AG20443 (cell line): ENCODE measurements at places on chromosomes 6 and 20.
A peak's percentile ranks its signal among the peaks of the same experiment; 100 is the strongest.

GRCh38 chr6:105459049-105459448 lies 56.2 kb upstream of the PREP start:
- no peak for DNase-seq

- DNase-seq = peak; percentile 27
These were observed 311.8 kb upstream of the MMS22L start for GRCh38 chr6:97594844-97595243.

DNA sequence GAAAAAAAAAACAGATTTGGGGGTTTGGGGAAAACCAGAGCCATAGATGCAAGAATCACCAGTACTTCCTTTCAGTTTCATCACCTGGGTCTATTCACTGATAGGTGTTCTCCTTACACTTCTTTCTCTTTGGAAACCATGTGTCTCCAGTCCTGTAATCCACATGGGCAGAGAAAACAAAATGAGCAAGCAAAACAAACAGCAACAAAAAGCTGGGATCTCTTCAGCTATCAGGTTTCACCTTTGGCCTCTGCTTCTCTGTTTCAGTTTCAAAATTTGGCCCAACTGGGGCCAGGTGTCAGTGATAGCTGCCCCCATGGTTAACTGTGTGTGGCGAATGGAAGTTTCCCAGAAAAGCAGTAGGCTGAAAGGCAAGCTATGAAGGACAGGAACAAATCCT lies 220.0 kb upstream of the THBS2 start:
- no peak for DNase-seq

GRCh38 chr6:137282254-137282653 lies 63.1 kb upstream of the IFNGR1 start:
- no peak for DNase-seq

DNA sequence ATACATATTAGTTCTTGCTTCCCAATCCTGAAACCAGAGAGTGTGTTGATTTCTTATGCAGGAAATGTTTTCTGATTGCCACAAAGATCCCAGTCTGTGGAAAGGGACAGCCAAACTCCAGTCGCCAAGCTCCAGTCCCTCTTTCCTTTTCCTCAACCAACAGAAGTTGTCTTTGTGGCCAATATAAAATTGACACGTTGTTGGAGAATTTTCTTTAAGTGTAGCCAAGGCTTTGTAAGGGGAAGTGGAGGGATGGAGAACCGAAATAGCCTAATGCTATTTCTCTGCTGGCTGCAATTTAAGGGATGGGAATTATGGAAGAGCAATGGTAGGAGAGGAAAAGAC lies 5.4 kb downstream of the ADGRB3 start:
- DNase-seq = no peak

- no peak for DNase-seq
These were observed 700 bp downstream of the DTD1 start for GRCh38 chr20:18588574-18588933.

DNA sequence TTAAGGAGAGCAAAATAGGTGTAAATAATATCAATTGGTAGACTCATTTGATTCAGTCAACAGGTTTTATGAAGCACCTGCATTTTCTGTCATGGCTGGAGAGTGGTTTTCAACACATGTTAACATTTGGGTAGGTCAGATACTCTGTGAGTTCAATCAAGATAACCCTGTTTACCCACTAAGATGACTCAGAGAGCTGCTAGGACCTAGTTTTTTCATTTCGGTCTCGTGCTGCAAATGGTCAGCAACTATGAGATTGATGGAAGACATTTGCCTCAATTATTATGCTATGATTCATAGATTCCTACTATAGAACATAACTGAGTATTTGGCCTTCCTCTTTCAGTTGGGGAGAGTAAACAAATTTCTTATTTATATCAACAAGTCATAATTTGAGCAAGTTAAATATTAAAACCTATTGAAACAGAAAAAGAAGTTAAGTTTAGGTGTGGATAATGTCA lies 391.4 kb upstream of the CITED2 start:
- no peak for DNase-seq

- peak; percentile 70 for DNase-seq
These were observed 185.8 kb upstream of the PRDM1 start for GRCh38 chr6:105900125-105900937.

- no peak for DNase-seq
These were observed 138.0 kb downstream of the NFATC2 start for GRCh38 chr20:51404297-51405060.

DNA sequence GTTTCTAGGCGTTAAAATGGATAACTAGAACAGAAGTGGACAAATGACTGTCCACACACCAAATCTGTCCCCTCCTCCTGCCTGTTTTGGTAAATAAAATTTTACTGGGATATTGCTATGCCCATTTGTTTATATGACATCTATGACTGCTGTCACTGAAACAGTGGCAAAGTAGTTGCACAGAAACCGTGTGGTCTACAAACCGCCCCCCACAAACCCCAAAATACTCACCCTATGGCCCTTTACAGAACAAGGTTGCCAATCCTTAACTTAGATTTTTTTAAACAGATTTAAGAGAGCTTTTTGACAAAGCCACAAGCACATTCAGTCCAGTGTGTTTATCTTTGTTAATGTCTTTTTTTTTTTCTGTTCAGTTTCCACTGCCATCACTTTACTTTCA lies 137.8 kb downstream of the MTFR2 start:
- DNase-seq = no peak

GRCh38 chr6:137734875-137735182 lies 132.2 kb upstream of the TNFAIP3 start:
- DNase-seq = no peak

GRCh38 chr6:46509981-46510510 lies 18.8 kb upstream of the RCAN2 start:
- DNase-seq = no peak

GRCh38 chr20:63457737-63458136 lies 14.7 kb downstream of the KCNQ2 start:
- DNase-seq = peak; percentile 49

DNA sequence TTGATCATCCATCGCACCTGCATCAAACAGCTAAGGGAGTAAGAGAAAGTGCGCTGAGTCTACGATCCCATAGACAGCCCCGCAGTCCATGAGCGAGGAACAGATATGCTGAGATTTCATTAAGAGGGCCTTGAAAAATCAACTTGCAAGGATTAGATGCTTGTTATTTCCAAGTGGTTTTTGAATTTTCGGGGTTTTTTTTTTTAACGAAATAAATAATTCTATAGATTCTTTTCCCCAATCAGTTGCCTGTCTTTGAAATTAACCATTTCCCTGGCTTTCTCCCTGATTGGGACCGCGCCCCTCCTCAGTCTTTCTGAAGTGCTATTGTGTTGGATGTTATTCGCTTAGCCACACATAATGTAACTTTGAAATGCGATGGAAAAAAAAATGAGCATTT lies 48.6 kb downstream of the GNAS-AS1 start:
- no peak for DNase-seq

DNA sequence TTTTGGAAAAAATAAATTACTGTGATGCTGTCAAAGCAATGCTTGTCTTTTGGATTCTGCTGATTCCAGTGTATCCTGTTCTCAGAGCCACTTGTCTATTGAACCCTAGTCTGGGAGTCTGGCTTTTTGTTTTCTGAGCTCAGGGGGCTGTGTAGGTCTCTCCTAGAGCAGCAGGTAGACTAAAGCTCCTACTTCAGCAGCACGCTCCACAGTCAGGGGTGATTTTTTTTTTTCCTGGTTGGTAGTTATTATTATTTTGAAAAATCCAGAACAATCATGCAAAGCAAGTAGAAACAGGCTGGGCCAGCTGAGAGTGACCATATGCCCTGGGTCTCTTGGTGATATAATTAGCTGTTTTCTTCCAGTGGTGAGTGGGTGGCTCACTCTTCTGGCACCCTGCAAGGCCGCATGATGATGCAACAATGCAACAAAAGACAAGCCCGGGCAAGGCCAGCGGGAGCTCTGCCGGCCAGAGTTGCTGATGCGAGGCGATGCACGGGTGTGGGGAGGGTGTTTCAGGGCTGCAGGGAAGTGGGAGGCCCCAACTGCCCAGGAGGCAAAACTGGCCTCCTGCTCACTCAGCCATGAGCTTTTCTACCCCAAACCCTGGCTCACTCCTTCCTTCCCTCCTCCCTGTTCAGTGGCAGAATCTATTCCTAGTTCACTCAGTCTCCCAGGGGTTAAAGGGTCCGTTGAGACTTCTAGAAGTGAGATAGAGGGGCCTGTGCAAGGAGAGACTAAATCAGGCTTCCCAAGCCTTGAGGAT lies 11.5 kb upstream of the CDKN1A start:
- DNase-seq = peak; percentile 92
